ENCODE measurements at places on chromosomes 4 and X. TPM values are rescaled to one million over a fixed set of nuclear protein-coding genes. Genes with fewer than 3 reads are reported as not detected.

TCEAL3 gene
- total RNA-seq: 3.1 TPM

DDX60 gene
- 173 TPM for total RNA-seq

MBTPS2 gene
- total RNA-seq: 8.9 TPM

IQSEC2 gene
- total RNA-seq: 0.40 TPM

GPR34 gene
- total RNA-seq: 1.3 TPM

ADH1C gene
- not detected for total RNA-seq

- H3K27me3 ChIP-seq: no peaks in the 10 kb centered on the region
- no peak overlapping the region for H3K4me3 ChIP-seq
- H3K27ac ChIP-seq: no peak overlapping the region
- H3K36me3 ChIP-seq: no peaks in the 10 kb centered on the region
- peaks cover 2% of the 10 kb centered on the region for H3K4me1 ChIP-seq
- DNase-seq: no peak
These were observed 155.4 kb upstream of the IL15 start for GRCh38 chr4:141480950-141481349.

- H3K27ac ChIP-seq: peak overlapping the region; percentile 97
- DNase-seq: no peak
- H3K4me1 ChIP-seq: peaks cover 79% of the 10 kb centered on the region
- peaks cover 5% of the 10 kb centered on the region for H3K36me3 ChIP-seq
These were observed 27.2 kb upstream of the TNIP3 start for GRCh38 chr4:121191361-121191760.

DNA sequence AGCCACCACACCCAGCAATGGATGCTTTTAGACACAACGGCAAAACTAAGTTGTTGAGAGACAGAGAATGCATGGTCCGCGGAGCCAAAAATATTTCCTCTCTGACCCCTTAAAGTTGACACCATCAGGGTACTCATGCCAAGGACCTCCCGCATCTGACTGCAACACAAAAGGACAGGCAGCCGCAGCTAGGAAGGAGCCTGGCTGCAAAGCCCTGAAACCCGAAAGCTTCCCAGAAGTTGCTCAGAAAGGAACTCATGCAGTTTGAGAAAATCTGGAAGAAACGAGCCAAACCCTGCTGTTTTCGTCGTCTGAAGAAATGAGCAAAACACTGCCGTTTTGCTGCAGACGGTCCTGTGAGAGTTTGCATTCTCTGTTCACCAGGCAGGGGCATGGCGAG is 16.5 kb downstream of the DHRSX start:
- H3K36me3 ChIP-seq: peaks cover 23% of the 10 kb centered on the region
- DNase-seq: no peak
- no peak overlapping the region for H3K27ac ChIP-seq
- H3K4me3 ChIP-seq: no peak overlapping the region

GRCh38 chrX:14274691-14275090 is 245.0 kb upstream of the GEMIN8 start:
- no peak overlapping the region for H3K4me3 ChIP-seq
- H3K27ac ChIP-seq: no peak overlapping the region
- H3K4me1 ChIP-seq: no peaks in the 10 kb centered on the region
- no peaks in the 10 kb centered on the region for H3K27me3 ChIP-seq

- H3K27ac ChIP-seq: no peak overlapping the region
- H3K36me3 ChIP-seq: no peaks in the 10 kb centered on the region
- H3K27me3 ChIP-seq: no peaks in the 10 kb centered on the region
- H3K4me1 ChIP-seq: no peaks in the 10 kb centered on the region
- DNase-seq: no peak
- H3K4me3 ChIP-seq: no peak overlapping the region
These were observed 2.1 kb downstream of the RGN start for GRCh38 chrX:47080215-47080914.

GRCh38 chr4:153471698-153472093 is 5.5 kb downstream of the TMEM131L start:
- H3K4me3 ChIP-seq: peak overlapping the region; percentile 61
- H3K36me3 ChIP-seq: peaks cover 40% of the 10 kb centered on the region
- H3K4me1 ChIP-seq: peaks cover 61% of the 10 kb centered on the region

GRCh38 chrX:65596270-65597034 is 61.9 kb upstream of the LAS1L start:
- peaks cover 59% of the 10 kb centered on the region for H3K4me1 ChIP-seq
- H3K36me3 ChIP-seq: no peaks in the 10 kb centered on the region
- DNase-seq: peak; percentile 84
